ENCODE measurements at places on chromosomes 11 and 22. TPM values are rescaled to one million over a fixed set of nuclear protein-coding genes. Genes with fewer than 3 reads are reported as not detected.

The ZDHHC13 gene
- 16.3 TPM for total RNA-seq

The PAX6 gene
- total RNA-seq = not detected

The SOX10 gene
- total RNA-seq = not detected

The KRTAP5-1 gene
- not detected for total RNA-seq

The FADS3 gene
- total RNA-seq = 10.5 TPM

The MPEG1 gene
- total RNA-seq = 3.0 TPM

The YPEL1 gene
- 10.7 TPM for total RNA-seq

The HOATZ gene
- not detected for total RNA-seq

The FAT3 gene
- 0.03 TPM for total RNA-seq

The CYTH4 gene
- total RNA-seq = 146 TPM

The FAM181B gene
- not detected for total RNA-seq

The E2F8 gene
- total RNA-seq = 0.26 TPM

Measured in T-cell (primary cell).